Panc1 (cell line): ENCODE measurements at places on chromosomes 7 and 10. TPM values are rescaled to one million over a fixed set of nuclear protein-coding genes. Genes with fewer than 3 reads are reported as not detected.

DNA sequence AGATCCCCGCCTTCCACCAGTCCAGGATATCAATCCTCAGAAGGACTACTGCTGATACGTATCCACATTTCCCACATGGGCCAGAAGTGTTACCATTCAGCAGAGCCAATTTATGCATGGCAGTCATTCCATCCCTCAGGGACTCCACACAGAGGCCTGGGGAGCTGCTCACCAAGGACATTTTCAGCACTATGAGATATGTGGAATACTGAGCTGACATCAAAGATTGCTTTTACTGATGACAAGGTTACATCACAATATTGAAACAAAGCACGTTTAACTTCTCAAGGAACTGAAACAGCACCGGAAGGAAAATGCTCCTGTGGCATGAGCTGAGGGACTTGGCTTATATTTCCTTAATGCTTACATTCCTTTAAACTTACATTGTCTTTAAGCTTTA lies 335.1 kb downstream of the BMPER start:
- no peak overlapping the region for H3K4me3 ChIP-seq
- no peak overlapping the region for H3K27ac ChIP-seq
- no peaks in the 10 kb centered on the region for H3K27me3 ChIP-seq
- H3K4me1 ChIP-seq = no peaks in the 10 kb centered on the region
- H3K36me3 ChIP-seq = no peaks in the 10 kb centered on the region

MSMB gene
- not detected for total RNA-seq

GRCh38 chr7:150663802-150664494 lies 21.6 kb upstream of the GIMAP2 start:
- H3K27me3 ChIP-seq = no peaks in the 10 kb centered on the region; the same call in 1 of the 2 replicates
- no peak for DNase-seq
- no peaks in the 10 kb centered on the region for H3K4me1 ChIP-seq
- no peak overlapping the region for H3K27ac ChIP-seq
- H3K36me3 ChIP-seq = no peaks in the 10 kb centered on the region
- no peak overlapping the region for H3K4me3 ChIP-seq

GRM3 gene
- total RNA-seq = not detected

- peaks cover 7% of the 10 kb centered on the region for H3K27me3 ChIP-seq
- H3K36me3 ChIP-seq = peaks cover 3% of the 10 kb centered on the region; the same call in 1 of the 2 replicates
- peak within 1 kb of the TSS; percentile 43 for H3K4me3 ChIP-seq
- peaks cover 9% of the 10 kb centered on the region for H3K4me1 ChIP-seq
These were observed at the start of gene COL13A1 for GRCh38 chr10:69801434-69802315. TSS of gene COL13A1 (plus strand) at chr10:69801906. CDS start at chr10:69802424, 518 bp downstream.

STAG3 gene
- 1.7 TPM for total RNA-seq

DNA sequence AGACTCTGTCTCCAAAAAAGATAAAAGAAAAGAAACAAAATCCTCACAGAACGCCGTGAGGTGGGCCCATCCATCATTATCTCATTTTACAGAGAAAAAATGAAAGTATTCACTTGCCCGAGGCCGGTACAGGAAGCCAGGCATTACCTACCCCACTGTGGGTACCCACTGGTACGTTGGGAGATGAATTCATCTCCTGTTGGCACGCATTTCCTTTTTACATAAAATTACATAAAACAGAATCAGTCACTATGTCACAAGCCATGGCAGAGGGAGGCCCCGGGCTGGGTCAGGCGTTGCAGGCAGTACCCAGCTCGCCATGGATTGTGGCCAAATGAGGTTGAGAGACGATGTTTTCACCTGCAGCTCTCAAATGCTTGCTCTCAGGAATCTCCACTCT lies 38.6 kb upstream of the TNRC18 start:
- H3K27me3 ChIP-seq = no peaks in the 10 kb centered on the region
- no peak overlapping the region for H3K27ac ChIP-seq
- H3K36me3 ChIP-seq = no peaks in the 10 kb centered on the region
- no peaks in the 10 kb centered on the region for H3K4me1 ChIP-seq

DNA sequence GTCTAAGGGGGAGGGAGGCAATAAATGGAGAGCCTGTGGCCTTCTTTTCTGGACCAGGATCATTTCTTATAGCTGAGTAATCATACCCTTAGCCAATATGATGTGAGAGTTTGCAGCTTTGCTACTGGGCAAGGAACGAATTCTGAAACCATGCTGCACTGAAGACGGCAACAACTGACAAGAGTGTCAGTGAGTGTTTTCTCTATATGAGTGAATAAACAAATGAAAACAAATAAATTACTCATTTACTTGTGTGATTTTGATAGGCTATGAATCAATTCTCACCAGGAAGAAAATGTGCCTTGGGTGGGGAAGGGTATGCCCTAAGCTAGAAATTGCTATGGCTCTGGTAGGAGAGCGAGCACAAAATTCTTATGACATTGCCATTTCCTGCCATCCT lies 79.4 kb upstream of the LRRN3 start:
- no peak overlapping the region for H3K27ac ChIP-seq
- no peak overlapping the region for H3K4me3 ChIP-seq
- DNase-seq = no peak
- H3K36me3 ChIP-seq = no peaks in the 10 kb centered on the region

MYL7 gene
- not detected for total RNA-seq

DNA sequence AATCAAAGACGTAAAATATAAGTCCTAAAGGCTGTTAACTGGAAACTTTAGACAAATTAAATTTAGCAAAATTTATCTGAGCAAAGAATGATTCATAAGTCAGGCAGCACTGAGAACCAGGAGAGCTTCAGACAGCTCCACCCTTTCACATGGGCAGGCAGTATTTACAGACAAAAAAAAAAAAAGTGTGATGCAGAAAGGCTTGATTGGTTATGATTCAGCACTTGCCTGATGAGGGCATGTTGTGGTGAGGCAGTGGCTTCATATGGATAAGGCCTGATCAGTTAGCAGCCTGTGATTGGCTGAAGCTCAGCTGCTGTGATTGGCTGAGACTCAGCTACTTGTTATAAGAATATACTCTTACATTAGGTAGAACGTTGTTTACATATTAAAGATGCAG lies 495.4 kb upstream of the POM121L12 start:
- H3K27ac ChIP-seq = no peak overlapping the region
- H3K4me3 ChIP-seq = no peak overlapping the region
- H3K27me3 ChIP-seq = no peaks in the 10 kb centered on the region
- H3K36me3 ChIP-seq = no peaks in the 10 kb centered on the region

SLC18A3 gene
- total RNA-seq = not detected

GRCh38 chr7:80478683-80479082 lies 33.2 kb downstream of the GNAT3 start:
- no peak overlapping the region for H3K27ac ChIP-seq
- no peaks in the 10 kb centered on the region for H3K27me3 ChIP-seq
- no peak for DNase-seq
- H3K4me3 ChIP-seq = no peak overlapping the region

DNA sequence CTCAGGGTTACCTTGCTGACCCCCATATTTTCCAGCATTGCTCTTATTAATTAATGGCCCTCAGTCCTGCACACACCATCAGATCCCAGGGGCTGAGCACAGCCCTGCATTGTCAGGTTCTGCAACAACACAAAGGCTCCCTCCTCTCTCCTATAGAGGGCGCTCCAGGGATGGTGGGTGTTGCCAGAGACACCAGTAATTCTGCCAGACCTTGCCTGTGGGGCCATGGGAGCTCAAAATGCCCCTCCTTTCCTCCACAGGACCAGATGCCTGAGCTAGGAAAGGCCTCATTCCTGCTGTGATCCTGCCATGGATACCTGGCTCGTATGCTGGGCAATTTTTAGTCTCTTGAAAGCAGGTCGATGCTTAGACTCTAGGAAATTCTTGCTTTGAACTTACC lies 42.8 kb upstream of the PRSS58 start:
- DNase-seq = no peak
- H3K36me3 ChIP-seq = no peaks in the 10 kb centered on the region
- no peaks in the 10 kb centered on the region for H3K4me1 ChIP-seq
- no peak overlapping the region for H3K27ac ChIP-seq
- no peaks in the 10 kb centered on the region for H3K27me3 ChIP-seq

DNA sequence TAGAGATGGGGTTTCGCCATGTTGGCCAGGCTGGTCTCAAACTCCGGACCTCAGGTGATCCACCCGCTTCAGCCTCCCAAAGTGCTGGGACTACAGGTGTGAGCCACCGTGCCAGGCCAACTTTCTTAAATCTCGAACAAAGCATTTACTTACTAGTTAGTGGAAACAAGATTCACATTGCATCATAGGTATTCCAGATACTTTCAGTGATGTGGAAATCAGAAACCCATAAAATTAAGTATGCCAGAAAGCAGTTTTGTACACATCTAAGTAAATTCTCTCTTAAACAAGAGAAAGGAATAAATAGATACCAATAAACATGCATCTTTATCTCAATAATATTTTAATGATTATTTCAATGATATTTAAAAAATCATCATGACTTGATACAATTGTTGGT lies 75.5 kb downstream of the DGKI start:
- peaks cover 2% of the 10 kb centered on the region; the same call in 1 of the 2 replicates for H3K27me3 ChIP-seq
- no peak overlapping the region for H3K27ac ChIP-seq
- H3K4me1 ChIP-seq = no peaks in the 10 kb centered on the region
- no peak overlapping the region for H3K4me3 ChIP-seq

- no peaks in the 10 kb centered on the region for H3K27me3 ChIP-seq
- no peak overlapping the region for H3K27ac ChIP-seq
- H3K4me1 ChIP-seq = no peaks in the 10 kb centered on the region
- no peak for DNase-seq
- H3K4me3 ChIP-seq = no peak overlapping the region
These were observed 142.2 kb upstream of the TMEM196 start for GRCh38 chr7:19915596-19915995.

TEX36 gene
- total RNA-seq = not detected

GRCh38 chr10:76558586-76558985 lies 1079.0 kb downstream of the KCNMA1 start:
- no peaks in the 10 kb centered on the region for H3K36me3 ChIP-seq
- peaks cover 5% of the 10 kb centered on the region; the same call in 1 of the 2 replicates for H3K27me3 ChIP-seq
- no peak for DNase-seq
- no peak overlapping the region for H3K27ac ChIP-seq
- H3K4me3 ChIP-seq = no peak overlapping the region
- no peaks in the 10 kb centered on the region for H3K4me1 ChIP-seq

DNA sequence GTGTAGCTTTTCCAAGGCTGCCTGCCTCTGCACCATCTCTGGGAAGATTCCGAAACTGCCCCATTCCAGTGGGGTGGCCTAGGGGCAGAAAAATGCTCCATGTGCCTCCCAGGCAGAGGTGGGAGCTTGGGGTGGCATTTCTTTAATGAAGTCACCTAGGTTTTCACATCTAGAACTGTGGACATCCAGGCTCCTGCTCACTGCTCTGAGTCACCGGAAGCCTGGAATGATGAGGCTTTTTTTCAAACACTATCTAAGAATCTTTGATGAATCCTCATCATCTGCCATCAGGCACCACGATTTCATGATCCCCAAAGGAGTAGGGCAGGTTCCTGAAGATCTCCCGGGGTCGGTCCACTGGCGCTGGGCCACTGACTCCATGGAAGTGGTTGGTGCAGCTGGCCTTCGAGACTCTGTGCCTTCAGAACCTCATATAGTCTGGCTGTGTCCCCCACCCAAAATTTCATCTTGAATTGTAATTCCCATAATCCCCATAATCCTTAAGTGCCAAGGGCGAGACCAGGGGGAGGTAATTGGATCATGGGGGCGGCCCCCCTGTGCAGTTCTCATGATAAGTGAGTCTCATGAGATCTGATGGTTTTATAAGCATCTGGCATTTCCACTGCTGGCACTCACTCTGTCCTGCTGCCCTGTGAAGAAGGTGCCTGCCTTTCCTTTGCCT lies 37.1 kb downstream of the MTURN start:
- no peak overlapping the region for H3K4me3 ChIP-seq
- peaks cover 2% of the 10 kb centered on the region; the same call in 1 of the 2 replicates for H3K27me3 ChIP-seq

EBLN1 gene
- not detected for total RNA-seq

- H3K36me3 ChIP-seq = no peaks in the 10 kb centered on the region
- H3K4me1 ChIP-seq = no peaks in the 10 kb centered on the region
These were observed 700.0 kb upstream of the PCDH15 start for GRCh38 chr10:55500931-55501559.

GRCh38 chr7:133401225-133401624 lies 148.3 kb downstream of the EXOC4 start:
- DNase-seq = no peak
- no peak overlapping the region for H3K4me3 ChIP-seq
- H3K4me1 ChIP-seq = no peaks in the 10 kb centered on the region

CALY gene
- 1.9 TPM for total RNA-seq

ASIC3 gene
- total RNA-seq = 1.3 TPM

DNA sequence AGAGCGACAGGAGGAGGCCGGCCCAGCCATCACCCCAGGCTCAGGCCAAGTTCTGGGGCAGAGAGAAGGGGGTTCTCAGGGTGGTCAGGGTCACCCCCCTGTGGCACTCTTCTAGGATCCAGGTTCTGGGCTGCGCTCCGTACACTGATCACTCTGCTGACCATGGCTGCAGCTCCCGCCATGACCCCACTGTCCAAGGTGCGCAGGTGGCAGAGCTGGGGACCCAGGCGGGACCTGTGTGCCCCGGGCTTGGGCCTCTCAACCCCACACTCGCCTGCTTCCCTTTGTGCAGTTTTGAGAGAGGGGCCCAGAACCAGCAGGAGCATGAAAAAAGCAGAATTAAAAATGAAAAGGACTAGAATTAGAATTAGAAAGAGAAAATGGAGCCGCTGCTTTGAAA lies 227.1 kb downstream of the FANK1 start:
- no peak overlapping the region for H3K4me3 ChIP-seq
- DNase-seq = no peak
- no peak overlapping the region for H3K27ac ChIP-seq
- no peaks in the 10 kb centered on the region for H3K36me3 ChIP-seq

HMX3 gene
- total RNA-seq = 15.2 TPM

DNA sequence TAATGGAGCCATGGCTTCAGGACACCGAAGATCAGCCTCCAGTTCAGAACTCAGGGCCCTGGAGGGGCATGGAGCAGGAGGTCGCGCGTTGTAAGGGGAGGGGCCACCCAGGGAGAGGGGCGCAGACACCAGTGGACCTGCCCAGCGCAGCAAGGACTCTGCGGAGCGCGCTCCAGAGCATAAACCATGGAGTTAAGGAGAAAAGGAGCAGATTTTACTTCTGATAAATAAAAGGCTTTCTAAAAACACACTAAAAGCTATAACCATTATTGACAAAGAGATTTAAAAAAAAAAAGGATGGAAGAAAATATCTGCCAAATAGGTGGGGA lies 10.5 kb downstream of the CALY start:
- H3K27ac ChIP-seq = 0 out of 2 replicates have a peak overlapping the region, but pooled peaks have one; percentile 17
- DNase-seq = no peak
- no peaks in the 10 kb centered on the region for H3K36me3 ChIP-seq
- H3K4me3 ChIP-seq = peak overlapping the region; percentile 54
- H3K27me3 ChIP-seq = no peaks in the 10 kb centered on the region
